ENCODE measurements at places on chromosomes 16 and 17.
A peak's percentile ranks its signal among the peaks of the same experiment; 100 is the strongest.

GRCh38 chr16:67451704-67452435 lies 20.9 kb downstream of the HSD11B2 start:
- DNase-seq: no peak

DNA sequence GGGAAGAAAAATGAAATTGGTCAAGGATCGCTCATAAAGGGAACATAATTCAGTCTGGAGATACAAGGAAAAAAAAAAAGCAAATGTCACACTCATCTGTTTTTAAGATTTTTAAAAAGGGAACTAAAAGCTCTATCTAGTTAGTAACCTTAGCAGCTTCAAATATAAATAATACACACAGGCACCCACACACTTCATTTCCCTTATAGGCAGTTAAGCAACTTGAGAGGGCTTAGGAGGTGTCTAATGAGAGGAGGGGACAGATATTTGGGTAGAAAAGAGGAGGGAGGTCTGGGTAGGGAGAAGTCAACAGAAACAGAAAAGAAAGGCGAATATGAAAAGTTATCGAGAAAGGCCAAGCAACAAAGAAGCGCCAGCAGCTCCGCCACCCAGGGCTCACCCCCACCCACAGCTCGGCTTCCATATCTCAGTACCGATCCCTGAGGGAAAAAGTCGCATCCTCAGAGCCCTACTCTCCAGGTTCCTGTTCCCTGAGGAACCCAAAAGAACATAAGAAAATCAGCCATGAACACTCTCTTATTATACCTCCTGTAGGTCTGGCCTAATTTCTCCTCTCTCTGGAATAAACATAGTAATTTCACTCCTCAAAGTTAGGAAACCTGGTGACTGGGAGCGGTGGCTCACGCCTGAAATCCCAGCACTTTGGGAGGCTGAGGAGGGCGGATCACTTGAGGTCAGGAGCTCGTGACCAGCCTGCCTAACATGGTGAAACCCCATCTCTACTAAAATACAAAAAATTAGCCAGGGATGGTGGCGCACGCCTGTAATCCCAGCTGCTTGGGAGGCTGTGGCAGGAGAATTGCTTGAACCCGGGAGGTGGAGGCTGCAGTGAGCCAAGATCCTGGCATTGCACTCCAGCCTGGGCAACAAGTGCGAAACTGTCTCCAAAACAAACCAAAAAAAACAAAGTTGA lies 69.6 kb upstream of the RCVRN start:
- no peak for DNase-seq

DNA sequence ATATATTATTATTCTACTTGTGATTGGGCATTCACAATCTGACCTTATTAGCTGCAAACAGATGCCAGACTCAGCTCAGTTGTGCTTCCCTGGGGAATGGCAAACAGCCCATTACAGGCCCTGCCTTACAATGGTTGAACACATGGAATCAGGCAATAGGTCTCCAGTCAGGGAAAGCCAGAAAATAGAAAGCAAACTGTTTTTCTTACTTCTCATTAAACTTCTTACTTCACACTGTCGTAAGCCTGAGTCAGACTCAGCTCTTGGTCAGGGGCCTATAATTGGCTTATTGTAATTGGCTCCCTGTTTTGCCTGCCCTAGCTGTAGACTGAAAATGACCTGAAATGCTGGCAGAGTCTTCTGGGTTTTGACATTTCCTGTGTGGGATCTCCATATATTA lies 77.0 kb upstream of the CA10 start:
- no peak for DNase-seq

DNA sequence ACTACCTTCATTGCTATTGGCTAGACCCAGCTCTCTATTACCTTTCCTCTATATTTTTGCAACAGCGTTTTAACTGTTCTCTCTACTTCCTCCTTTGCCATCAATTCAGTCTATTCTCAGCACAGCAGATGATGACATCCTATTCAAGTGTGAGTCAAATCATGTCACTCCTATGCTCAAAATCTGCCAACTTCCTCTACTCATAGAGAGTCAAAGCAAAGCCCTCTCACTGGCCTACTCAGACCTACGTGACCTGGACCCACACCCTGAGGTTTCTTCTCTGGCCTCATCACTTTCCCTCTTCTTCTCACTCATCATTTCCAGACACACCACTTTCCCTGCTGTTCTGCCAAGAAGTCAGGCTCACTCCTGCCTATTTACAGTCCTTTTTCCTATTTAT lies 289.0 kb upstream of the AXIN2 start:
- no peak for DNase-seq

- no peak for DNase-seq
Measured at GRCh38 chr17:47220531-47220999, 11.4 kb downstream of the MYL4 start.

DNA sequence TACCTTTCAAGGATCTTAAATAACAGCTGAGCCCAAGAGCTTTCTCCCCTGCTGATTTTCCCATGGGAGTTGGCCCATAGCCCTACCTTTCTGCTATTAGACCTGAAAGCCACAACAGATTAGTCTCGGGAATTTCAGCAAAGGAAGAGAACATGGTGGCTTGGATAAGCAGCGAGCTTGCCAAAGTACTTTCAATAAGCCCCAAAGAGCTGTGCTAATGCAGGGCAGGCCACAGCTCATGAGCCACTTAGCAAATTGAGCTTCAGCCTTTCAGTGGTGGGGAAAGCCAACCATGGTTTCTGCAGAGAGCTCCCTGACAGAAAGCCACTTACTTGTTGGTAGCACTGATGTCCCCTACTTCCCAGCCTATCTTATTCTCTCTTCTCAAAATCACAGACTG lies 217.8 kb upstream of the IRX5 start:
- no peak for DNase-seq

GRCh38 chr17:16437083-16437482 lies 21.7 kb downstream of the TRPV2 start:
- DNase-seq: no peak

DNA sequence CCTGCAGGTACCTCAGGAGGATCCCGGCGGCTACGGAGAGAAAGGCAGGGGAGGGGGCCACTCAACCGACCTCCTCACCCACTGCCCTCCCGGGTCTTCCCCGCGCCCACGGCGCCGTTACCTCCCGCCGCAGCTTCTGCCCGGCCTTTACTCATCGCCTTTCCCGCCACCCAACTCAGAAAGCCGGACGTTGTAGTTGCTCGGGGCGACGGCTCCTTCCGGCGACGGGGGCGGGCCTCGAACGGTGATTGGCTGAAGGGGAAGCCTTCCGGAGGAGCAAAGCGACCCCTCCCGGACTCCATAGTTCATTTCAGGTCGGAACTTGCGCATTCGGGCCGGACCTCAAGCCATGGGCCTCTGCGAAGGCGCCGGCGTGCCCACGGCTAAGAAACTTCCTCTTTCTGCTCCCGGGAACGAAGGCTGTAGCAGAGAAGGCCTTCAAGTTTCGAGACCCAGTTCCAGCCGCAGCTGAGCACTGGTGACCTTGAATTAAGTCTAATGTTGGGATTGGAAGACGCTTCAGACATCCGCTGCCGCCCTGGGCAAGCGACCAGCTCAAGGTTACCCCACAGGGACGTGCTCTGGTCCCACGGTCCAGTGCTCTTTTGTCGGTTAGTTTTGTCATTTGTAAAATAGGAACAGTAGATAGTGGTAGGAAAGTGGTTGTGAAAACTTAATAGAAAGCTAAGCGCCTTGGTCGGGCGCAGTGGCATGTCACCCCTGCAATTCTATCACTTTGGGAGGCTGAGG lies at the start of gene PSMC3IP:
Gene PSMC3IP, minus strand, starts transcription at position 198 of the 750 bp plus-strand sequence. Its CDS starts 43 bp downstream, at position 155.
- DNase-seq: peak; percentile 94

DNA sequence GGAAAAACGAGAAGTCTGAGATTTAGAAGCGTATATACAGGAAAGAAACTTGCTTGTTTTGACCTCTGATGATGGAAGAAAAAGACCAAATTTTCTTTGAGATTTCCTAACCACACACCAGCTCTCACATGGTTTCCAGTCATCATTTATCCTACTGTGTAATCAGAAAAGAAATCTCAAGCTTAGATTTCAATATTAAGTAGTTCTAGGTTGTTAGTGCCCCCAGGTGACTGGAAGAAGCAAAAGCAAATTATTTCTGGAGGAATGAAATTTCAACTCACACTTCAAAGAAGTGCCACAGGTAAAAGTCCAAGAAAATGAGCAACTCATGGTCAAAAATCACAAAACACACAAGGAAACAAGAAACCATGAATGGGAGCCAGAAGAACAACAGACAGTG lies 51.8 kb upstream of the KDM6B start:
- DNase-seq: no peak

DNA sequence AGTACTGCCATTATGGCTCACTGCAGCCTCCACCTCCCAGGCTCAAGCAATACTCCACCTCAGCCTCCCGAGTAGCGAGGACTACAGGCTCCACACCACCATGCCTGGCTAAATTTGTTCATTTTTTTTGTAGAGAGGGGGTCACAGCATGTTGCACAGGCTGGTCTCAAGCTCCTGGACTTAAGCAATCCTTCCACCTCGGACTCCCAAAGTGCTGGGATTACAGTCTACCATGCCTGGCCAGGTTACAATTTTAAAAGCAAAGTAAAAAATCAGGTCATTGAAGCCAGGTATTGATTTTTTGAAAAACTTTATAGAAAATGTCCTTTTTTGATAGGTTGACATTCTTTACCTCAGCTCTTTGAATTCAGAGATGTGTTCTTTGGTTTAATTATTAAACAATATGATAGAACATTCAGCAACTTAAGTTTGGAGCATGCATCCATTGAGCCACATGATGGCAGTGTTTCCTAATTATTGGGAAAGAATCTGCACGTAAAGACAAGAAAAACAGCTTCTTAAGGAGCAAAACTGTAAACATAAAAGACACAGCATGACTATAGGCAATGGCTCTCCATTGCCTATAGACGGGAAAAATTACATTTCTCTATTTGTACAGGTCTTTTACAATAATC lies 1.7 kb upstream of the SLC16A11 start:
- peak; percentile 35 for DNase-seq

- no peak for DNase-seq
Measured at GRCh38 chr16:14600164-14600563, 29.9 kb downstream of the PARN start.

DNA sequence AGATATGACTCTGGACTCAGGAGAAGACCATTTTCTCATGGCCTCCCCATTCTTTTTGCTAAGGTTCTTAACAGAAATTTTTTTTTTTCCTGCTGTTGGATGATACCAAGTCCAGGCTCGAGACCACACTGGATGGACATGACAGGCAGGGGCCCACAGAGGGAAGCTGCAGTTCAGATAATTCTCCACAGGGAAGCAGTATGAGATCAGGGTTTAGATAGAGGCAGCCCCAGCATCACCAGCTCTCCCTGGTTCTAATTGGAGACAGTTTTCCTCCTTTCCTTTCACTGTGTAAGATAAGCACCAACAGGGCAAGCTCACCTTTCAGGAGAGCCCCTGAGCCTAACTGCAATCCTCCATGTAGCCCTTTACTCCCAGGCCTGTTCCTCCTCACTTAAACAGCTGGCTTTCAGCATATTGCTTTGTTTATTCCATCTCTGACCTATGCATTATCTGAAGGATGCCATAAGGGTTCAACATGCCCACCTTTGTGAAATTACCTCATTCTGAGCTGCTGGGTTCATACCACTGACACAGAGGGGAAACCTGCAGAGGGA lies 108.1 kb downstream of the SNX11 start:
- DNase-seq: no peak

GRCh38 chr16:69078073-69078472 lies 27.4 kb upstream of the HAS3 start:
- DNase-seq: no peak

DNA sequence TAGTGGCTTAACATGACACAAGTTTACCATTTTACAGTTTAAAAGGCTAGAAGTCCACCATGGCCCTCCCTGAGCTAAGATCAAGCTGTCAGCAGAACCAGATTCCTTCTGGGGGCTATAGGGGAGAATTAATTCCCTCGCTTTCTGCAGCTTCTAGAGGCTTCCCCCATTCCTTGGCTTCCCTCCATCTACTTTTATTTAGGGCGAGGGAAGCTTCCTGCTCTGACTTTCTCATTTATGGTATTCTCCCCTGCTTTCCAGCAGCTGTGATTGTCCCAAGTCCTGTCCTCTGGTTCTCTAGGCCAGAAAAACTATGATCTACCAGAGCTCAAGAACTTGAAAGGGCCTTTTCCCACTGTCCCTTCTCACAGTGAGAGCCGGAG lies 4.3 kb downstream of the CETP start:
- DNase-seq: no peak

DNA sequence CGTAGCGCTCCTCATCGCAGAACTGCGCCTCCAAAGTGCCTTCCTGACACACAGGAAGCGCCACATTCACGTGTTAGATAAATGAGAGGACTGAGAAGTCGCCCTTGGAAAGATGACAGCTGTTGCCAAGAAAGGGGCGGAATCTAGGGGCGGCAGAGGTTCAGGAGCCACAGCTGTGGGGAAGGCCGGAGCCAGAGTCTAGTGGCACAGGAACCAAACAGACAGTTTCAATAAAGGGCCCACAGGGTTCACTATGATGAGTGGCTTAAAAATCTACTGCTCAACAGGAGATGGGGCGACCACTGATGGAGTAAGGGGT lies 4.7 kb downstream of the FLCN start:
- no peak for DNase-seq

DNA sequence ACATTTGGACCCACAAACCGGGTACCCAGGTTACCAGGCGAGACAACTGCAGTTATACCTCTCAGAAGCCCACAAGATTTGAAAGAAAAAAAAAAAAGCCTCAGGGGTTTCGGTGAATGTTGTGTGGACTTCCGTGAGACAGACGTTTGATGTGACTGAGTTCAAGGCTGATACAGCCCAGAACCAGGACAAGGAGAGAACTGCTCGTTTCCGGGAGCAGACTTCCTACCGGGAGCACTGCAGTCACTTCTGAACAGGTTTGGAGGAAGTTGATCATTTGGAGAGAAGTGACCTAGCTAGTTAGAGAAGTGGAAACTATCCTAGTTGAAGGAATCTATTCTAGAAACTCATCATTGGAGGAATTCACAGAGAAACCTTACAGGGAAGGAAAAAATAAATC lies 847 bp downstream of the CKLF start:
- no peak for DNase-seq

DNA sequence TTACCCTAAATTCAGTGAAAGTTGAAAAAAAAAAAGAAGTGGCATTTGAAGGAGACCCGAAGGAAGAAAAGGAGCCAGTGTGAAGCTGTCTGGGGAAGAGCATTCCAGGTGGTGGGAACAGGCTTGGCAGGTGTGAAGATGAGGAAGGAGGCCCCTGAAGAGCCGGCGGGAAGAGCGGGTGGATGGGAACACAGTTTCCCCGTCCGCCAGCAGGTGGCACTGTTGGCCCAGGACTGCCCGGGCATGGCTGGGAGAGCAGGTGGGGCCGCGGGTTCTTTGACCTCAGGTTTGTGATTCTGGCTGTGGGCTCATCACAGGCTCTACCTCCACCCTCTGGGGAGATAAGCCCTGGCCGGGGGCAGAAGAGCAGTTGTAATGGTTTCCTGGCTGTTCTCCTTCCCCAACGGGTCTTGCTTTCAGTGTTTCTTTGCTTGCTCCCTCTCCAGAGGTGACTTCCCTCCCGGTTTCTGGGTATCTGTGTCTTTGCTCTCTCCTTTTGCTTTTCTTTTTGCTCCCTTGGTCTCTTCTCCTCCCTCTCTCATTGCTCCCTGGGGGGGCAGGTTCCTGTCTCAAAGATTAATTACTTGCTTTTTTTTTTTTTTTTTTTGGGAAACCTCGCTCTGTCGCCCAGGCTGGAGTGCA lies 32.3 kb downstream of the RAP1GAP2 start:
- peak; percentile 88 for DNase-seq

GRCh38 chr16:69775563-69775962 lies 13.4 kb downstream of the WWP2 start:
- no peak for DNase-seq

GRCh38 chr16:66402166-66402565 lies 24.9 kb upstream of the BEAN1 start:
- no peak for DNase-seq
